ENCODE measurements at places on chromosomes 5 and 9.

- no peak for DNase-seq
Observed at GRCh38 chr5:173202266-173202875, 32.6 kb downstream of the NKX2-5 start.

DNA sequence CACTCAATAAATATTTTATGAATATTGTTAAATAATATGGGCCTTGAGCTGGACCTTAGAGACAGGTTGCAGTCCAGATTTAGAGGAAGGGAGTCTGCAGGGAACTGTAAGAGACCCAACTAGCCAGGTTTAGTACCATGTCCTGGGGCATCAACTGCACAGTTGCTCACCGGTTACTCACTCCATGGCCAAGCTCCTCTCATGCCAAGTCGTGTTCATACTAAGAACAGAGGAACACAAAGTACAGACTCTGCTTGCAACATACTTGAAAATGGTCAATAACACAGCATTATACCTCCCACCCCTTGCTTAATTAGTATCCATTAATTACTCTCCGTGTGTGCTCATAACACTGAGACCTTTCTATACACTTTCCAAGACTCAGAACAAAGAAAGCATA lies 317.6 kb upstream of the PIK3R1 start:
- DNase-seq = no peak

DNA sequence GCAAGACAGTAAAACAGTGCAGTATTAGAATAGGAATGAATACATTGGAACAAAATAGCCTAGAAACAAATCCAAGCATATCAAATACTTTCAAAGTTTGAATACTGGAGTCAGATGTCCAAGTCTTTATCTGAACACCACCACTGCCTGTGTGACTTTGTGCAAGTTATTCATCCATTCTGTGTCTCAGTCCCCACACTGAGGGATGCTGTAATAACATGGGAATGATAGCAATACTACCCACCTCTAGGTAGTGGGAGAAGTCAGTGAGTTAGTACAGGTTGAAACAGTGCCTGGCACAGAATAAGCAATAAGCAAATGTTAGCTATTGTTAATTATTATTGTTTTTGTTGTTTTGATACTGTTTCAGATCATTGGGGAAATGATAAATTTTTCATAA lies 130.9 kb downstream of the SUSD1 start:
- no peak for DNase-seq

DNA sequence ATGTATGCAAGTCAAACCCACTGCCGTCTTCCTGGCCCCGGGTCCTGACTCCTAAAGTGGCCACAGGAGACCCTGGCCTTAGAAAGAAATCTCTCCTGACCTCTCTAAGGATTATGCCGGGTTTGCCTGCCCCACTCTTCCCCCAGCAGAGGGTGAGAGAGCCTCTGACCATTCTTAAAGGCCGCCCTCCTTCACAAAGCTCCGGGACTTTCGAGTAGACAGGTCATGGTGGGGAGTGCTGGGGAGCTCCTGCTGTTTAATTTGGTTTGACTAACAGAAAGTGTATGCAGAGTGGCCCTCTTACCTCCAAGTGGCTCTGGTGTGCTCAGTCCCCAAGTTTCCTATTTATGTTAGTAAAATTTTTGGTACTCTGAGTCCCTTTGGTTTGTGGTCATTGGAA lies 111.8 kb downstream of the LRRC70 start:
- DNase-seq = no peak

- no peak for DNase-seq
Observed at GRCh38 chr9:2066312-2067273, 51.4 kb downstream of the SMARCA2 start.

GRCh38 chr5:154723740-154724505 lies 31.3 kb upstream of the LARP1 start:
- no peak for DNase-seq

- no peak for DNase-seq
Observed at GRCh38 chr9:77647267-77648233, 572 bp downstream of the GNA14 start.

DNA sequence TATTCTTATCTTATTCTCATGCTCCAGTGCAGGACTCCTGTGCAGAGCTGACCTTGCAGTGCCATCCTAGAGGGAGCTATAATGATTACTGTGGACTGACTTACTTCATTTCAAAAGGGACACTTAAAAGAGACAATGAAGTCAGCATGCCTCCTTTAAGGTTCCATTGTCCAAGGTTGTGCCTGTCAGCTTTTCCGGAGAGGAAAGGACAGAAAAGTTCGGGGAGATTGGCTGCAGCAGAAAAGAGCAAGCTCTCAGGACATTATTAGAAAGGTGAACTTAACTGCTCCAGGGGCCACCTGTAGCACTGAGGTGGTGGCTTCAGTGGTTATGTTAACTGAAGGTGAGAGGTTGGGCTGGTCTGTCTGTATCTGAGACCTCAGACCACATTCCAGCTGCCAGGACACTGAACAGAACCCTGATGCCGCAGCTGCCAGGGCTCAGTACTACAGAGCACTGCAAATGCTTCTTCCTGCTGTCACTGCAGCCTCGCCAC lies 112.9 kb downstream of the ST8SIA4 start:
- no peak for DNase-seq

- peak; percentile 64 for DNase-seq
Observed at GRCh38 chr5:142015781-142016533, 3.1 kb upstream of the GNPDA1 start.

Measured in activated naive CD4-positive, alpha-beta T cell treated with anti-CD3 and anti-CD28 coated beads, Interleukin-2, amount 10 ng/mL, durations not matched to agents 7 days and 5 days (primary cell).